ENCODE measurements at places on chromosomes 1 and 21. TPM values are rescaled to one million over a fixed set of nuclear protein-coding genes. Genes with fewer than 3 reads are reported as not detected.

GRCh38 chr1:23530747-23531561 lies at the start of gene E2F2:
TSS of gene E2F2 (minus strand) at chr1:23531233. CDS start at chr1:23530793, 440 bp downstream.
- no peaks in the 10 kb centered on the region for H3K36me3 ChIP-seq
- peaks cover 96% of the 10 kb centered on the region for H3K4me1 ChIP-seq

GRCh38 chr1:111517469-111518225 lies 14.2 kb upstream of the ADORA3 start:
- no peak overlapping the region for H3K4me3 ChIP-seq
- no peak for DNase-seq
- H3K27me3 ChIP-seq = no peaks in the 10 kb centered on the region

- peak overlapping the region; percentile 40 for H3K27ac ChIP-seq
- peak; percentile 51 for DNase-seq
- no peaks in the 10 kb centered on the region for H3K27me3 ChIP-seq
- peak overlapping the region; percentile 14 for H3K4me3 ChIP-seq
- H3K36me3 ChIP-seq = no peaks in the 10 kb centered on the region
These were observed 19.7 kb upstream of the EPS8L3 start for GRCh38 chr1:109783436-109783835.

- peaks cover 25% of the 10 kb centered on the region for H3K4me1 ChIP-seq
- H3K27ac ChIP-seq = no peak overlapping the region
These were observed 2.6 kb downstream of the TNFRSF18 start for GRCh38 chr1:1203561-1204424.

DNA sequence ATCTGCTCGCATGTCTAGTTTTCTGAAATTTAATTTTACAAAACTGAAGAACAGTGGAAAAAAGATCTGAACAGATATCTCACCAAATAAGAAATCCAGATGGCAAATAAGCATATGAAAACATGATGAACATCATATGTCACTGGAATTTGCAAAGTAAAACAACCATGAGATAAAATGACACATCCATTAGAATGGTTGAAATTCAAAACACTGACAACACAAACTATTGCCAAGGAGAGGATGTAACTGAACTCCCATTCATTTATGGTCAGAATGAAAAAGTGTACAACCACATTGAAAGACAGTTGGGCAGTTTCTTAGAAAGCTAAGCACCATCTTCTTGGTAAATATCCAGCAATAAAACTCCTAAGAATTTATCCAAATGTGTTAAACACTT lies 312.7 kb upstream of the NCAM2 start:
- no peaks in the 10 kb centered on the region for H3K27me3 ChIP-seq
- H3K27ac ChIP-seq = no peak overlapping the region
- H3K4me1 ChIP-seq = no peaks in the 10 kb centered on the region

GRCh38 chr1:20151906-20152598 lies 12.9 kb downstream of the PLA2G2F start:
- H3K36me3 ChIP-seq = no peaks in the 10 kb centered on the region
- H3K4me1 ChIP-seq = peaks cover 5% of the 10 kb centered on the region
- no peak overlapping the region for H3K4me3 ChIP-seq
- DNase-seq = peak; percentile 26
- no peaks in the 10 kb centered on the region for H3K27me3 ChIP-seq
- H3K27ac ChIP-seq = no peak overlapping the region

DNA sequence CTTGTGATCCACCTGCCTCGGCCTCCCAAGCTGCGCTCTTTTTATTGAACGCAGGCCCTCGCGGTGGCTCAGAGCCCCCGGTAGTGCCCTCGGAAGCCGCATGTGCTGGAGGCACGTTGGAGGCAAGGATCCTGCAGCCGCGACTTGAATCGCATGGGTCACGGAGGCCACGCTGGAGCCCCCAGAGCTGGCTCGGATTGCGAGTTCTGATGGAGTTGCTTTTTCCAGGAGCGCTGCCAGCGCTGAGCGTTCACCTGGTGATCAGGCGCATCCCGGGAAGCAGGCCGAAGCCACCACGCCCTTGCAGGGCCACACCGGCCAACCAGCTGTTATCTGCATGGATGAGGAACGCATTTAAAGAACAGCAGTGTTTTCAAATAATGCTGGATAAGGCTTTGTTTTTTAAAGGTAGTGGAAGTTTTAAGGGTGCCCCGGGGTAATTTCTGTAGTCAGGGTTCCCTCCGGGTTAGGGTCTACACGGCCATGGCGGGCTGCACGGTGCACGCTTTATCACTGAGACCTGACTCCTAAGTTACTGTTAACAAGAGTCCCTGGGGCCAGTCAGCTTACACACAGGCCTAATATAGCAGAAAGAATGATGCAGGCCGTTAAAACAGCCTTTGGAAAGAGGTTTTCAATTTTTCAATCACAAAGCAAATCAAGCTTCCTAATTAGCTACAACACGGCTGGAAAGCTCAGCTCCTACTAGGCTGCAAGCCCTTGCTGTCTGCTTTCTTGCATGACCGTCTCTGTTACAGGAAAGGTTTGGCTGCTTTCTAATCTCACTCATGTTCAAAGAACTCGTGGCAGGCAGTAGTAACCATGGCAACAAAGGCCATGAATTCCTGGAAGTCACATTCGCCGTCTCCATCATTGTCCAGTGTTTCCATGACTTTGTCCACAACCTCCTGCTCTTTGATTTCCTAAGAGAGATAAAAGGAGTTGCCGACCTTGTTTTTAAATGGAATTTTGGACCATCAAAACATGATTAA lies 6.0 kb downstream of the S100B start:
- no peak overlapping the region for H3K27ac ChIP-seq
- no peaks in the 10 kb centered on the region for H3K4me1 ChIP-seq
- no peak for DNase-seq

DNA sequence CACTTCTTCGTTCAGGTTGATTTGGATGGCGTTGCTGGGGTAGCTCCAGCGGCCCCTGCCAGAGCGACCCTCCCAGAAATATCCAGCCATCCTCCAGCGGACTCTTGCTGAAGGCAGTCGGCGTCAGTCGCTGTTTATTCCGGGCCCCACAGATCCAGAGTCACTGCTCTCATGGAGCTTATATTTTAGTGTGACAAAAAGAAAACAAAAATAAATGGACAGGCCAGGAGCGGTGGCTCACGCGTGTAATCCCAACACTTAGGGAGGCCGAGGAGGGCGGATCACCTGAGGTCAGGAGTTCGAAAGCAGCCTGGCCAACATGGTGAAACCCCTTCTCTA lies 791 bp upstream of the CFAP298 start:
- peaks cover 12% of the 10 kb centered on the region for H3K4me1 ChIP-seq
- peak overlapping the region; percentile 95 for H3K4me3 ChIP-seq
- H3K27me3 ChIP-seq = no peaks in the 10 kb centered on the region

- no peaks in the 10 kb centered on the region for H3K27me3 ChIP-seq
- no peaks in the 10 kb centered on the region for H3K36me3 ChIP-seq
- no peak overlapping the region for H3K4me3 ChIP-seq
- H3K27ac ChIP-seq = peak overlapping the region; percentile 66
- peaks cover 43% of the 10 kb centered on the region for H3K4me1 ChIP-seq
These were observed 7.5 kb downstream of the RIPK4 start for GRCh38 chr21:41759214-41759840.

- H3K36me3 ChIP-seq = no peaks in the 10 kb centered on the region
- H3K4me1 ChIP-seq = peaks cover under 1% of the 10 kb centered on the region
- DNase-seq = no peak
- H3K27me3 ChIP-seq = no peaks in the 10 kb centered on the region
These were observed 30.9 kb downstream of the GPR161 start for GRCh38 chr1:168105846-168106245.

DNA sequence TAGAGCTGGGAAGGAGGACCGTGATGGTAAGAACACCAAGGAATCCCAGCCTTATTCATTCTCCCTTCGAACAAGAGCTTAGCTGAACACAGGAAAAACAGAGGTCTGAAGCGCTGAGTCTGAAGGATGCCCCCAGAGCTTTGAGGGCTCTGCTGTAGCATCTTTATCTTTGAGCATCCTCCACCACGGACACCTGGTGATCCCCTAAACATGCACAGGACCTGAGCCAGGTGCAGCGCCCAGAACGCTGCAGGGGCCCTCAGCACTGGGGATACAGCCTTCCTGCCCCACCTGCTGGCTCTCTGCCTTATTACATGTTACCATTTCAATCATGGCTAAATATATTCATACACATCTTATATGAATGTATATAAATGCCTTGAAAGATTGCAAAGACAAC lies 7.7 kb upstream of the GPATCH4 start:
- no peak overlapping the region for H3K4me3 ChIP-seq
- H3K27ac ChIP-seq = no peak overlapping the region
- no peak for DNase-seq

DNA sequence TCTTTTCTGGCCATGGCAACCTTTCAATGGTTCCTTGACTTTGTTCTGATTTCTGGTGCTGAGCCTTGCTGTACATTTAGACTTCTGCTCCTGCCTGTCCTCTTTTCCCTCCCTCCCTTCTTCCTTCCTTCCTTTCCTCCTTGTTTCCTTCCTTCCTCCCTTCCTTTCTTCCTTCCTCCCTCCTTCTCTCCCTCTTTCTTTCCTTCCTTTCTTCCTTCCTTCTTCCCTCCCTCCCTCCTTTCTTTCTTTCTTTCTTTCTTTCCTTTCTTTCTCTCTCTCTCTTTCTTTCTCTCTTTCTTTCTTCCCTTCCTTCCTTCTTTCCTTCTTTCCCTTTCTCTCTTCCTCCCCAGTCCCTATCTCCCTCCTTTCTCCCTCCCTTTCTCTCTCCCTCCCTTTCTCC lies 10.4 kb upstream of the IGSF21 start:
- H3K27me3 ChIP-seq = peaks cover 20% of the 10 kb centered on the region
- H3K36me3 ChIP-seq = no peaks in the 10 kb centered on the region
- no peak overlapping the region for H3K27ac ChIP-seq
- no peak overlapping the region for H3K4me3 ChIP-seq
- no peak for DNase-seq

GRCh38 chr1:118636004-118636403 lies 352.1 kb downstream of the TBX15 start:
- no peaks in the 10 kb centered on the region for H3K27me3 ChIP-seq
- no peak overlapping the region for H3K4me3 ChIP-seq
- no peaks in the 10 kb centered on the region for H3K4me1 ChIP-seq
- H3K27ac ChIP-seq = no peak overlapping the region
- H3K36me3 ChIP-seq = no peaks in the 10 kb centered on the region
- DNase-seq = no peak

DNA sequence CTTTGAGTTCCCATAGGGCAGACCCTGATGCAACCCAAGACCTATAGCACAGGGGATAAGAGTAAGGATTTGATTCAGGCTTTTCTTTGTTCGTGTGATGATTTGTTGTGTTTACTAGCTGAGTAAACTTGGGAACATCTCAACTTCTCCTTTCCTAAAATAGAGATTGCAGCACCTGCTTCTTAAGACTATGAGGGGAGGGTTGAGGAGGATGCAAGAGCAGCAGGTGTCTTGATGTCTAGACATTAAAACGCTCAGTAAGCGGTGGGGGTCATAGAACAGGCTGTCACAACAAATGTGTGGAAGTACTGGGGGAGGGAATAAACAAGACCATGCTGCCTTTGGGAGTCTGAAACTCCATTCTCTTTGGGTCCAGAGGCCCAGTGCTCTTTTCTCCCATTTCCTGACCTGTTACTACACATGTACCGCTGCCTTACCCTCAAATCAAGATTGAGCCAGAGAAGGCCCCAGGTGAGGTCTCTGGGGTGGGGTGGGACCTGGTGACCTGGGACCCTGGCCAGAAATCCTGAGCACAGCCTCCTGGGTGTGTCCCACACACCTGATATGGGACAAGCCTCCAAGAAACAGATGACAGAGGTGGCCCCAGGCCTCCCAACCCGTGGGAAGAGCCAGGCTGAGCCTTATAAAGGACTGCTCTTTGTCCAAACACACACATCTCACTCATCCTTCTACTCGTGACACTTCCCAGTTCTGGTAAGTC lies at the start of gene S100A7A:
S100A7A (plus strand) TSS at position 671 of the 721 bp plus-strand sequence. CDS start 1,563 bp downstream, outside the sequence.
- peaks cover 40% of the 10 kb centered on the region for H3K27me3 ChIP-seq
- no peaks in the 10 kb centered on the region for H3K4me1 ChIP-seq
- no peak within 1 kb of the TSS for H3K4me3 ChIP-seq
- DNase-seq = no peak
- no peak within 1 kb of the TSS for H3K27ac ChIP-seq

GRCh38 chr1:27571439-27572018 lies 32.4 kb downstream of the AHDC1 start:
- H3K4me3 ChIP-seq = no peak overlapping the region
- H3K27ac ChIP-seq = peak overlapping the region; percentile 24
- no peaks in the 10 kb centered on the region for H3K27me3 ChIP-seq
- DNase-seq = no peak

- no peak overlapping the region for H3K27ac ChIP-seq
- no peak for DNase-seq
- no peaks in the 10 kb centered on the region for H3K4me1 ChIP-seq
- H3K36me3 ChIP-seq = no peaks in the 10 kb centered on the region
These were observed 69.0 kb downstream of the ITPKB start for GRCh38 chr1:226670073-226670472.

DNA sequence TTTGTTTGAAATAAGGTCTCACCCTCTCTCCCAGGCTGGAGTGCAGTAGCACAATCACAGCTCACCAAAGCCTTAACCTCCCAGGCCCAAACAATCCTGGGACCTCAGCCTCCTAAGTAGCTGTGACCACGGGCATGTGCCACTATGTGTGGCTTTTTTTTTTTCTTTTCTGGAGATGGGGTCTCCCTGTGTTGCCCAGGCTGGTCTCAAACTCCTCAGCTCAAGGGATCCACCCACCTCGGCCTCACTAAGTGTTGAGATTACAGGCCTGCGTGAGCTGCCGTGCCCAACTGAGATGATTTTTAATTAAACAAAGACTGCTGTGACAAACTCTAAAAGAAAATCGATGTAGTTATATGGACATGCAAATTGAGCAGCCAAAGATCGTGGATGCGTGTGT lies 768.4 kb upstream of the ADGRL2 start:
- H3K4me1 ChIP-seq = no peaks in the 10 kb centered on the region
- no peaks in the 10 kb centered on the region for H3K27me3 ChIP-seq
- H3K27ac ChIP-seq = no peak overlapping the region
- no peak overlapping the region for H3K4me3 ChIP-seq
- no peaks in the 10 kb centered on the region for H3K36me3 ChIP-seq

- H3K36me3 ChIP-seq = no peaks in the 10 kb centered on the region
- H3K4me1 ChIP-seq = no peaks in the 10 kb centered on the region
- no peak for DNase-seq
- no peak overlapping the region for H3K27ac ChIP-seq
These were observed 41.9 kb downstream of the MPZL1 start for GRCh38 chr1:167763525-167764220.

GRCh38 chr1:4741876-4742423 lies 87.5 kb downstream of the AJAP1 start:
- H3K4me3 ChIP-seq = no peak overlapping the region
- no peak overlapping the region for H3K27ac ChIP-seq
- no peak for DNase-seq
- H3K36me3 ChIP-seq = no peaks in the 10 kb centered on the region
- 0 out of 2 replicates have a peak, but pooled peaks cover 3% of the 10 kb centered on the region for H3K27me3 ChIP-seq

DNA sequence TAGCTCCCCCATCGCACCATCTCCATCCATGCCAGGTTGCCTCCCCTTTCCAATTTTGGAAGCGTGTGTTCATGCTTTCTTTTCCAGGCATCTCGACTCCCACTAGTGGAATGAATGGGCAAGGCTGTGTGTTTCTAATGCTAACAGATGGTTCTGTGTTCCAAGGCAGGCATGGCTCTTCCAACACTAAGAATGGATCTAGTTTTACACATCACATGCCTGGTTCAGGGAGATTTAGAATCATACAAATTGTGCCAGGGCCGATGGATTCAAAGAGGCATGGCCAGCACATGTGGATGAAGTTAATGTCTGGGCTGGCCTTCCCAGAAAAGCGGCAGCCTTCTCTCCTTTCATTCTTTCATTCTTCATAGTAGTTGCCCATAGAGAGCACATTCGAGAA lies 438.7 kb downstream of the PRDM2 start:
- H3K4me1 ChIP-seq = no peaks in the 10 kb centered on the region
- H3K36me3 ChIP-seq = no peaks in the 10 kb centered on the region
- H3K4me3 ChIP-seq = no peak overlapping the region
- peaks cover 16% of the 10 kb centered on the region for H3K27me3 ChIP-seq

Gene NEK2
- 50.2 TPM for total RNA-seq

Gene CFAP107
- not detected for total RNA-seq

Gene ANKRD45
- total RNA-seq = 0.44 TPM

Gene KCNJ9
- 0.05 TPM for total RNA-seq

Gene GJA5
- not detected for total RNA-seq

Gene GBP1
- 0.15 TPM for total RNA-seq

Gene SEMA4A
- 0.39 TPM for total RNA-seq

Gene SMIM11
- total RNA-seq = 18.9 TPM
